Left colon (tissue), 2 donors: ENCODE measurements at places on chromosomes 2 and 18.

DNA sequence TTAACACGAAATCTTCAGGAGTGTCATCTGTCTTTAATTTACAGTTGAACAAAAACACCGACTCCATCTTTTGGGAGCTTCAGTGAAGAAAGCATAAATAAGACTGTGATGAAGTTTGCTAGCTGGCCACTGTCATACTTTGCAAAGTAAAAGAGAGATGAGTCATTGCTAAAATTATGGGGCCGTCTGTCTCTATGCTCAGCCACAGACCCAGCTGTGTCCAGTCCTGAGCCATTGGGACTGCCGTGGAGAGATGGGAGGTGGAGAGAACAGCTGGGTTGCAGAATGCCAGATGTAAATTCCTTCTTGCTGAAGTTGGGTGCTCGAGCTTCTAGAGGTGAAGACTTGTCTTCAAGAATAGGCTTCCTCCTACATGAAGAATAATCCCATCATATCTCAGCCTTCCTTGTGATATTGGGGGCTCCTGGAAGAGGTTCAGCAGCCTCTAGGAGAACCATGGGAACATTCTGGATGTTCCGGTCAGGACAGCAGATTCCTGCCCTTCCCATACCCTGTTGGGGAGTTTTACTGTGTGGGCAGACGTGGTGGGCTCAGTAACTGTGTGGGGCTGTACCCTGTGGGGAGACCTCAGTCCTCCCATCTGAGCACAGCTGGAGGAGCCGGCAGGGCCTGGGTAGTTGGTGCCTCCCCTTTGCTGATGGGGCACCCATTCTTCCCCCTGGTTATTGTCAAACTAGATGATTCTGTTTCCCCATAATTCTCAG lies 71.1 kb downstream of the LDLRAD4 start:
- DNase-seq, result no peak

DNA sequence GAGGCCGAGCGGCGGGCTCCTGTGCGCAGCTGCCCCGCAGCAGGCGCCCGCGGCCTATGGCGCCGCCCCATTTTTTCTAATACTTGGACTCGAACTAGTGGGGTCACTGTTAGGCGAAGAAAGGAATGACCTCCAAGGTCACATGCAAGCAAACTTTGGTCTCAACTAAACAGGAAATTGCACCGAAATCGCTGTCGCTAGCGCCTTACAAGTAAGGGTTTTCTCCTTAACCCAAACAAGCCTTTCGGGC lies 339 bp downstream of the ACAA2 start:
- peak; percentile 60 for DNase-seq

- DNase-seq, result no peak
Observed at GRCh38 chr2:16655905-16656642, 9.6 kb downstream of the CYRIA start.

GRCh38 chr2:237072067-237072931 lies 13.4 kb upstream of the COPS8 start:
- peak; percentile 83 for DNase-seq

DNA sequence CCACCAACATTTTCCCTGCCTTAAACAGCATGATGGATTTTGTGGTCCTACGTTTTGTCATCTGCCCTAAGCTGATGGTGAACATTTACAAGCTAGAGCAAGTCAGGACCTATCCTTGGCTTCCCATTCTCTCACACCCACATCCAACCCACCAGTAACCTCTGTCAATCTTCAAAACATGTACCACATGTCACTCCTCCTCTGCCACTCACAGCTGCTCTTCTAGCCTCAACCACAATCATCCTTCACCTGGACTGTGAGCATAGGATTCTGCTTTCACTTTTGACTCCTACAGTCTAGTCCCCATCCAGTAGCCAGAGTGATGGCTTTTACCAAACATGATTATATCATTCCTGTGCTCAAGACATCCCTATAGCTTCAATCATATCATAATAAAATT lies 279.8 kb upstream of the DLGAP1 start:
- DNase-seq, result no peak

DNA sequence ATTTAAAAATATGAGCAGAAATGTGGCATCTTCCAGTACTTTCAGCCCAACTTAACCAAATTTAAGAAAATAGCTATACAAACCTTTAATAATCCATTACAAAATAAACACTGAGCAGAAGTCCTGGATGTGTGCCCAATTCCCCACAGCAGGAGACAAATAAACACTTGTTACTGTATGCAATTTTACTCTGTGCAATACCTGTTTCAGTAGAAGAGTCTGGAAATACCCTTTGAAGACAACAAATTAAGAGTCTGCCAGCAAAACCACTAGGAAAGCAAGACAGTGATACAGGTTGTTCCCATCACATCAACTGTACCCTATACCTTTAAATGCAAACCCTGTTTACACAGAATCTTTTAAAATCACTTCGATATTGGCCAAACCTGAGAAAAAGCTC lies 41.4 kb upstream of the RNU4ATAC start:
- no peak for DNase-seq

DNA sequence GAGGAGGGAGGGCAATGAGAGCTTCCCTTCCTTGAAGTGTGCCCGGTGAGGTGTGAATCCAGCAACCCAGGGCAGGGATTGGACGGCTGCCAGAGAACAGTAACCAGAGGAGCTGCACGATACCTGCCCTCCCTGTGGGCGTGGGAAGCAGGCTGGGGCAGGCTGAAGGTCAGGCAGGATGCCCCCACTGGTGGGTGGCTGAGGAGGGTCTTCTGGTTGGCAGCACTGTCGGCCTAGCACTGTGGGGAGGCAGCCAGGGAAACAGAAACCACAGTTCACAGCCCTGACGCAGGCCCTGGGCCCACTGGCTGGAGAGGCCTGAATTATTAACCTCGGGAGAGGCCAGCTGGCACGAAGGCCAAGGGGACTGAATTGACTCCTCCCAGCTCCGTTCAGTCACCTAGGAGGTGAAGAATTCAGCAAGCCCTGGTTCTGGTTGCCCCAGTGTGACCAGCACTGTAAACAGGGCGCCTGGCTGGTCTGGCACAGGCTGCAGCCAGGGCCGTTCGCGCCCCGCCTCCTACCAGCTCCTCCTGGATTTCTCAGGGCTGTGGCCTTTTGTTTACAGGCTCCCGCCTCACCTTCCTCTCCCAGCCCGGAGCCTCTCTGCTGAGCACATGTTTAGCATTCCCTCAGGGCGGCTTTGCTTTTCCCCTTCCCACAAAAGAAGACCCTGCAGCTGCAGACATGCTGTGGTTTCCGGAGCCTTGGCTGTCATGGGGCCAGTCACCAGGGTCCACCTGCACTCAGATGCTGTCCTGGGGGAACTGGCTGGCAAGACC lies 97.8 kb downstream of the B3GNT2 start:
- DNase-seq, result peak; percentile 91

GRCh38 chr18:28284132-28284531 lies 107.2 kb upstream of the CDH2 start:
- no peak for DNase-seq

DNA sequence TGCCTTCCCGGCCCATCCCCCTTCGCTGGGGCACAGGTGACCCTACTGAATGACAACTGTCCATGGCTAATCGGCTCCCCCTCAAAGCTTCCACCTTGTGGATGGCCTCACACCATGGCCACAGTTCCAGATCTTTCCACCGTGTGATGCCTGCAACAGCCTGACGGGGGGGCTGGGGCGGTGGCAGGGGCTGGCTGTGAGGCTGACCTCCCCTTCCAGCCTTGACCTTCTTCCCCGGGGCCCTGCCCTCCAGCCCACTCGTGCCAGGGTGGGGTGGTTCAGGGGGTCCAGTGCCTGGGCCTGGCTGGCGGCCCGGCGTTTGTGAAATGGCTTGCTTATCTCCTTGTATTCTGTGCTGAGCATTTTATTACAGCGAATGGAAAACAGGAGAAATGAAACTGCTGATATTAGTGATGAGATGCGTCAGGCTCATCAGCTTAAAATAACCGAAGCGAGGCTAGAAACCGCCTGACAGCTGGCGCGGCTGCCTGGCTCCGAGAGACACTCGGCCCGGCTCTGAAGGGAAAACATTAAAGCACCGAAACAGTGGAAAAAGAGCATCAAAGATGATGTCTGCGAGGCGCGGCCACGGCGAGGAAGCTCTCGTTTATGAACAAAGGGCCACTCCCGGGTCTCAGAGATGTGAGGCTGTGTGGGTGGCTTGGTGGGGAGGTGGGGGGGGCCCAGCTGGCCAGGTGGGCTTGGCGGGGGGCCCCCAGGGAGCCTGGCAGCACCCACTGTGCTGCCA lies 916 bp upstream of the PDCD1 start:
- no peak for DNase-seq

- DNase-seq, result no peak
Observed at GRCh38 chr18:46252759-46253158, 148.6 kb downstream of the HAUS1 start.

GRCh38 chr2:171084128-171084527 lies 76.6 kb downstream of the TLK1 start:
- no peak for DNase-seq

DNA sequence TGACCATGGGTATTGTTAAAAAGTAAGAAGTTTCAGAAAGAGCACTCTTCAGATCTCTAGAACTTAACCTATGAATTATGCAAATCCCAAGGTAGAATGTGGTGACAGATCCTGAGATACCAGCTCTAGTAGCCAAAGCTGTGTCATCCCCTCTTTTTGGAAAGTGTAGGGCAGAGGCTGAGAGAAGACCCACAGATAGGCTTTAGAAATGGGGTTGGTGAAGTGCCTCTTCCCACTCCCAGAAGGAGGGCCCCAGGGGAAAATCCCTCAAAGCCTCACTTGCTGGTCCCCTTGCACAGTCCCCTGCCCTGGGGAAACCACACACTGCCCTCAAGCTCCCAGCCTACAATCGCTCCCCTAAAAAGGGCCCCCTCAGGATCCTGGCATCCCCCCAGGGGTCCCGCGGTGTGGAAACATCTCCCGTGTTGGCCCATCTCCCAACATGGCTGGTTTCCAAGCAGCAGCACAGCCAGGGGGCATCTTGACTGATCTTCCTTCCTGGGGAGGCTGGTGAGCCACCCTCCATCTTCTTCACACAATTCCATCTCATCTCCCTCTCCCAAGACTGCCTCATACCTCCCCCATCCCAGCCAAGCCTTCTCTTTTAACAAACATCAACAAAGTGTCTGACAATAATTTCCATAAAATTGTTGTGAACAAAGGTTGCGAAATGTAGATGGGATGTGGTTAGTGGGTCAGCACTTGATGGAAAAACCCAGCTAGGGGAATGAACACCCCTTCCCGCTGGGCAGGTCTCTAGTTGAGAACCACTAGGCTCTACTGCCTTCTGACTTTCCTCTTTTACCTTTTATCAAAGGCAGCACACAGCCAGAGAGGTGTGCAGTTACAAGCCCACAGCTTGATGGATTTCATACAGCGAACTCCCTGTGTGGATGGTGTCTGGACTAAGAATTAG lies 25.1 kb downstream of the MAL start:
- no peak for DNase-seq

DNA sequence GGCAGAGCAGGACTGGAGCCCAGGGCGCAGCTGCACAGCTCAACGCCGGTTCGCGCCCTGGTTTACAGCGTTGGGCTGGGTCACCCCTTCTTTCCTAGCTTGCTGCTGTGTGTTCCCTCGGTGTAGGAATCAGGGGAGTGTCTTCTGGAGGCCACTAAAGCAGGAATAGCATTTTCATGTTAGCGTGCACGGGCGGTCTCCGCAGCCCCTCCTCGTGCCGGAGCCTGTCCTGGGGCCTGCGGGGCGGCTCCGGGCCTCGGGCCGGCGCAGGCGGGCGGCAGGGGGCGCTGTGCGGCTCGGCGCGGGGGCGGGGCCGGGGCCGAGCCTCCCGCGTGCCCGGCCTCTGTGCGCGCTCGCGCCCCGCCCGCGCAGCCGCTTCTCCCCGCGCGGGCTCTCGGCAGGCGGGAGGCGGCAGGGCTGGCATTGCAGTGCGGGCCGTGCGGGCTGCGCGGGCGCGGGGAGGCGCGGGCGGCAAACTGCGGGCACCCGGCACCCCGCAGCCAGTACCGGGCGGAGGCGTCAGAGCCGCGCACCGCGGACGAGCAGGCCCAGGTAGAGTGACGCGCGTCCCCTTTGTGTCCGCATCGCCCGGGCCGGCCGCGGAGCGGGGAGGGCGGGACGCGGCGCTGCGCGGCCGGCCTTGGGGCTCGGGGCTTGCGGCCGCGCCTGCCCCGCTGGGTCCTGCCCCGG lies at the start of gene RNF144A:
Gene RNF144A (plus strand): TSS at position 342 of the 690 bp plus-strand sequence. CDS start 79,515 bp downstream, outside the sequence.
- peak; percentile 38 for DNase-seq

DNA sequence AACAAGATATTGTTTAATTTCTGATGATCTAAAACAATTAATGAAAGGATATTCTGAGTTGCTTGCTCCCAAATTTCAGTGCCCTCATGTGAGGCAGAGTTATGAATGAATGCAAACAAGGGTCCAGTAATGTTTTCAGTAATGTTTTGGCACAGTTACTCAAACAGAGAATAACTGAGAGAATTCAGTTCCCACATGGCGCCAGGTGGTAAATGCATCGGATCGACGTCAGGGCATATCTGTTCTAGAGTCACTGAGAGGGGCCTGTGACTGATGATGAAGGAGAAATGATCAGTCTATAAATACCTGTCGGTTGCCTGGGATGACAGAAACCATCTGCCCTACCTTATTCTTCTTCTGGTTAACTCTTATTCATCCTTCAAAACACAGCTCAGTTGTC lies 81.4 kb downstream of the KCNS3 start:
- DNase-seq, result no peak

DNA sequence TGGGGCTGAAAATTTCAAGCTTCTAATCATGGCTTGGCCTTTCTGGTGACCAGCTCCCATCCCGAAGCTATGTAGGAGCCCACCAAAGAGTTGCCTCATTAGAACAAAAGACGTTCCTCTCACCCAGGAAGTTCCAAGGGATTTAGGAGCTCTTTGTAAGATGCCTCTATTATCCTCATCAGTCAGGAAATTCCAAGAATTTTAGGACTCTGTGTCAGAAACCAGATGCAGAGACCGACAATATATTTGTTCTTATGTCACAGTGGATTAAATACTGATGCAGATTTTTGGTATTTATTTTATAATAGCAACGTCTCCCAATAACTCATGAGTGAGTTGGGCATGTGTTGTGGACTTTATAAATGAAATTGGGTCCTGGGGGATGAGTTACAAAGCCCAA lies 91.8 kb upstream of the SKOR2 start:
- DNase-seq, result no peak

- DNase-seq, result no peak
Observed at GRCh38 chr2:47607005-47607679, 175.8 kb upstream of the MSH6 start.

- DNase-seq, result no peak
Observed at GRCh38 chr2:25410370-25410769, 68.6 kb upstream of the DNMT3A start.

- DNase-seq, result no peak
Observed at GRCh38 chr18:43220691-43221090, 56.6 kb downstream of the SYT4 start.

- DNase-seq, result no peak
Observed at GRCh38 chr2:17543848-17544247, 3.4 kb downstream of the VSNL1 start.

- DNase-seq, result no peak
Observed at GRCh38 chr2:197308996-197309690, 1.4 kb downstream of the ANKRD44 start.

DNA sequence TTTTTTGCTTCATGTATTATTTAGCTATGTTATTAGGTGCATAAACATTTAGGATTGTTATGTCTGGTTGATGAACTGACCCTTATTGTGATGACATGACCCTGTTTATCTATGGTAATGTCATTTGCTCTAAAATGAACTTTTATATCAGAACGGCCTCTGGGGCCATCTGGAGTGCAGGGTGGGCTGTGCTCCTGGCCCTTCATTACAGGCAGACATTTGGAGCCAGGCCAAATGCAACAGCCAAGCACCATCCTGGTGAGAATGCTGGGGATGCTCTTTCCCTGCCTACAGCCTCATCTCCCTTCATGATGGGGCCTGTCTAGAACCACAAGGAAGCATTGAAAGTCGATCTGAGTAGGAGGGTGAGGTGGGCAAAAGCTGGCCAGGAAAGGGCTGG lies 38.0 kb downstream of the HJURP start:
- DNase-seq, result no peak
